ENCODE measurements at places on chromosomes 5 and 9.

DNA sequence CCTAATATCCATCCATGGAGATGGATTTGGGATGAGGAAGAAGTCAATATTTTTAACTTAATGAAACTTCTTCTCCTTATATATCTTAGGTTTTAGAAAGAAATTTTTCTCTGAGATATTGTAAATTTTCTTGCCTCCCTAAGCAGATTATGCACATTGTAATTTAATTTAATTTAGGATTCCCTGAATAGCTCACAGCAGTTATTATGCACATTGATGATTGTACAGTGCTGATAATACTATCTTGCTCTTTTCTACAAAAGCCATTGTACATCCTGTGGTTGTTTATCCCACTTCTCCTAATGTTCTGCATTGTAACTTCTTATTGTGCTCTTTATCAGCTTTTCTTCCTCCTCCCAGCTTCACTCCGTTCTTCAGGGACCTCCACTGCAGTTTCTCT is 410.4 kb upstream of the WWC1 start:
- no peak for DNase-seq

GRCh38 chr5:170681013-170681433 is 102.5 kb upstream of the GABRP start:
- peak; percentile 6 for DNase-seq

DNA sequence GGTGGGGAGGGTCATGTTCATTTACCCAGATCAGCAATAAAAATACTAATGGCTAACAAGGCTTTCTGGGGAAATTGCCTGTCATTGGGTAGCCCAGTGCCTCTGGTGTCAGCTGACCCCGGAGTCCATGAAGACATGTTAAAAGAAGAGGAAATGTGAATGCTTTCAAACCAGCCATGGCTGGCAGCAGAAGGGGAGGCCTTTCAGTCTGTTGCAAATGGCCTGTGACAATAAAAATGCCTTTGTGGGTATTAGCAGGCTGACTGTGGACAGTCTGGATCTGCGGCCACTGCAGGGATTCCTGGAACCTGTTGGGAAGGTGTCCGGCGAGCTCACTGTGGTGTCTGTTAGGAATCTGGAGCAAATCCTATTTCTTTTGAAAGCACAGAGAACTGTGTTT is 7.5 kb downstream of the ABL1 start:
- no peak for DNase-seq

GRCh38 chr5:17888155-17888554 is 253.9 kb downstream of the TAF11L14 start:
- DNase-seq = no peak

- no peak for DNase-seq
Observed at GRCh38 chr9:15475923-15476536, 34.7 kb downstream of the PSIP1 start.

Data from GM04504 (cell line).